ENCODE measurements at places on chromosomes 5 and 9.

DNA sequence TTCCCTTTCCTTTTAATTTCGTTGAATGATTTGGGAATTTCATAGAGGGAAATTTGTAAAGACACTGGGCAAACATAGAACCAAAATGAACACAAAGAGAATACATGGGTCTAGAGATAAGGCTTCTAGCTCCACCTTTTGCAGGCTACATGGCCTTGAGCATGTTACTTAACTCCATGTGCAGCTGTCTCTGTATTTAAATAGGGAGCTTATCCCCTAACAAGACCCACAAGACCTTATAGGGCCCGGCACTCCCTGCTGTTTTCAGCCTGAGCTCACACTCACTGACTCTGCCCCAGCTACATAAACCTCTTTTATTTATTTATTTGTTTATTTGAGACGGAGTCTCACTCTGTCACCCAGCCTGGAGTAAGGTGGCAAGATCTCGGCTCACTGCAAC, 30.6 kb upstream of the TLE1 start:
- no peak for DNase-seq

GRCh38 chr5:121031491-121031890, 567.4 kb downstream of the PRR16 start:
- DNase-seq = no peak

DNA sequence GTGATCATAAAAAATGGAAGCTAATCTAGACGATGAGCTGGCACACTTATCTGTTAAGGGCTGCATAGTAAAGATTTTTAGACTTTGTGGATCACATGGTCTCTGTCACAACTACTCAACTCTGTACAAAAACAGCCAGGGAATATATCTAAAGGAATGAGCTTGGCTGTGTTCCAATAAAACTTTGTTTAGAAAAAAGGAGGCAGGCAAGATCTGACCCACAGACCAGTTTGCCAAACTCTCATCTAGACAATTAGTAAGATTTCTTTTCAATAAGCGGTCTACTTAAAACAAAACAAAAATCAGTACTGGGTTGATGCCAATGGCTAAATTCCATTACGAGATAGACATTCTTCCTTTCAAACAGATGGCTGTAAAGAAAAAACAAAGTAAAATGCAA, 53.0 kb upstream of the RETREG1 start:
- DNase-seq = no peak

- no peak for DNase-seq
Observed at GRCh38 chr5:78727786-78728761, 79.5 kb upstream of the LHFPL2 start.

GRCh38 chr9:136857581-136858412, 5.7 kb downstream of the MAMDC4 start:
- DNase-seq = no peak

- no peak for DNase-seq
Observed at GRCh38 chr9:129671519-129671918, 6.1 kb downstream of the PRRX2 start.
